ENCODE measurements at places on chromosomes 6 and 20.

DNA sequence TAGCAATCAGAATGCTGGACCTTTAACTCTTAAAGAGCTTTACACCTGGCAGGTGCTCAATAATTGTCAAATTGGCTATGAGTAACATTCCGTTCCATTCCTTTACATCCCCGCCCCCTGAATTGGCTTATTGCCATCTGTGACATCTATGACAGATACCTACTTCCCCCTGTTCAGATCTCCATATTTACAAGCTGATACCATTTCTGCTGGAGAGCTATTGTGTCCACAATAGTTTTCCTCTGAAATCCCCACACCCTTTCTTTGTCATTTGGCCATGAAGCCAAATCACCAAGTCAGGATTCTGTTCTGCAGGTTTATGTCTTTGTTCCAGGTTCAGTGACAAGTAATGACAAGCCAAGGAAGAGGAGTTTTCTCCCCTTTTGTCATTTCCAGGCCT, 3.2 kb downstream of the CDH26 start:
- DNase-seq, result no peak

GRCh38 chr6:142302421-142303175, 791 bp downstream of the ADGRG6 start:
- no peak for DNase-seq

DNA sequence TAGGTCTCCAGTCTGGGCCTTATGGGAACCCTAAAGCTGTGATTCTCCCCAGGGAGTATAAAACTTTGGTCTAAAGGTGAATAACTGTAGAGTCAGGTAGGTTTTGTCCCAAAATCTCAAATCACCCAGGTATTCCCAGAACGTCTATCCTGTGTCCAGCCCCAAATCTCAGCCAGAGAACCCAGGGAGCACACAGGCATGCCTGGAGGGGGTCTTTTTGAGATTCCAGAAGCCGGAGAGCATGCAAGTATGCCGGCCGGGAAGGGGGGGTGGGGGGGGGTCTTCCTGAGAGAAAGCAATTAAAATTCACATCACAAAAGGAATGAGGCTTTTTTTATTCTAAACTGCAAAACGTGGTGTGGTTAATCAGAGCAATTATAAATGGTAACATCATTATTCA, 210.0 kb downstream of the PTPRT start:
- DNase-seq, result no peak

GRCh38 chr20:31706607-31707257, 15.9 kb downstream of the BCL2L1 start:
- peak; percentile 20 for DNase-seq

DNA sequence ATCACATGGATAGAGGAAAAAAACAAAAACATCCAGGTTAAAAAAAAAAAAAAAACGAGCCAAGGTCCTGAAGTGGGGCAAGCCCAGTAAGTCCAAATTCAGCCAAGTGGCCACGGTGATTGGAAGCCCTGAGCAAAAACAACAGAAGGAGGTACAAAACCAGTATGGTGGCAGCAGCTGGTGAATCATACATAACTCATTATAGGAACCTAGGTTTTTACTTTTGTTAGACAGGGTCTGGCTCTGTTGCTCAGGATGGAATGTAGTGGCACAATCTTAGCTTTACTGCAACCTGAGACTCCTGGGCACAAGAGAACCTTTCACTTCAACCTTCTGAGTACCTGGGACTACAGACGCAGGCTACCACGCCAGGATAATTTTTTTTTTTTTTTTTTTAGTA, 22.7 kb upstream of the MYB start:
- DNase-seq, result no peak

DNA sequence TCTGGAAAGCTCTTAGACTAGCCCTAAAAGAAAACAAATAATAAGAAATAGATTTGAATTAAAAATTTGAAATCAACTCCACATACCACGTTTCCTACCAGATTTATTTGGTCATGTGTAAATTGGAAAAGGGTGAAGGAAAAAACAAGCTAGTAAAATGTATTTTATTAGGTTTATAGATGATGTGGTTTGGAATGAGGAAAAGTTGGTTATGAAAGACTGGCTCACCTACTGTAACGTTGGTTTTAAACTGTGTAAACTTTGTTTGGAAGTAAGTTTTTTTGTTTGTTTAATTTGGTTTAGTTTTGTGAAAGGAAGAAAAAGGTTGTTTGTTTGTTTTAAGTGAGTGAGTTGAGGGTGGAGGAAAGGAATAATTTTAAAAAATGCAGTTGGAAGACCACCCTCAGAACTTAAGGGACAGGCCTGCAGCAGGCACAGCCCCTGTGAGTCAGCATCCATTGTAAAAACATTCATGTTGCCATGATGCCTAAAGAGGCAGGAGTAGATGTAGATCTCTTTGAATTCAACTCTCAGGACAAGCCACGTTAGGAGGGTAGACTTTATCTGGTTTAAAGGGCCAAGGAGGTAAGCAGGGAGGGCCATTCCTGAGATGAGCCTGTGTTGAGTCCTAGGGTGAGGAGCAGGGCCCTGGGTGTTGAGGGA, 93.7 kb upstream of the SCGN start:
- no peak for DNase-seq

DNA sequence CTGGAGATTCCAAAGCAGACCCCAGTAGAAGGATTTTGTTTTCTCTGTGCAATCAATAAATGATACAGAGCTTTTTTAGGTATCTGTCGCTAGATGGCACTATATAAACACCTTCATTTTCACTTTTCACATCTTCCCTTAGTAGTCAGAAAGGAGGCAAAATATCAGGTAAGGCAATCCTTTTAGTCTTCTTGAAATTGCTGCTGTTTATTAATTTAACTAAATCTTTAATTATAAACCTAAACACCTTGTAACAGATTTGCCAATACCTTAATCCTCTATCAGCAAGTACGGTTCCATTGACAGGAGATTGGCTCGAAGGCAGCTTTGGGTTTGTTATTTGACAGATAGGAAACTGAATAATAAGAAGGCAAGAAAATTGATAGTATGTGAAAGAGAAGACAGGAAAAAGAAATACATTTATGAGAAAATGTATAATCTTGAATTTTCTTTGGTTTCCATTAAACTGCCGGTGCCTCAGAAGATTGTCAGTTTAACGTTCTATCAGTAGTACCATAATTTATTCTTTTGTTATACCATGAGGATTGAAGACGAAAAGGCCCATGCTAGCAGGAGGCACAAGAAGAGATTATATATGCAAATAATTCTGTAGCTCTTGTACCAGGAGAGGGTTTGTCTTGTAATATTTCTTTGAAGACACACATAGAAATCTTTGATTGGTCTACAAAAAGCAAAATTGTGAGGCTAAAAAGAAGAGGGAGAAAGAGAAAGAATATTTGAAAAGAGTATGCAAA, 23.5 kb upstream of the IBTK start:
- DNase-seq, result peak; percentile 47

DNA sequence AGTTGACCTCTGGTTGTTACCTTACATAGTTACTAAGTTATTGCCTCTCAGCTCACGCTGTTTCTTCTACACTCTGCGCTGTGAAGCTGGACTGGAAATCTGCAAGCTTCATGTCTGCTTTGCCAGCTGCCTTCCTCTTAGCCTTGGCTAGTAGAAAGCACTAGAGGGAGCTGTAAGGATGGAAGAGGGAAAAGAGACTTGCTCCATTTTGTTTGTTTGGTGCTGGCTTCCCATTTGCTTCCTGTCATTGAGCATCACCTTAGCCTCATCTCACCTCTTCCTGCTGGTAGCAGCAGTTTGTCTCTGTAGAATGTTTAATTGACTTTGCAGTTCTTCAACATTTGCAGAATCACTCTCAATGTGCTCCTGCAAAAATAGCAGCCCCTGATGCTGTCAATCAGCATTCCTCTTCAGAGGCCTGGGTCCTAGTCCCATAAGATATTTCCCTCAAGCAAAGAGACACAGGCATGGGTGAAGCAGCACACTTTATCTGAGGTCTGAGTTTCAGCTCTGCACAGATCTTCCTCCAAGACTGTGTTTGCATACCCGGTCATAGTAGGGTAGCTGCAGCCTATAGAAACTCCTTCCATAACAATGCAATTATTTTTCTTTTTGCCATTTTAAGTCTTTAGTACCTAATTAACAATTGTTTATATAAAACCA, 302.2 kb upstream of the EPHA7 start:
- no peak for DNase-seq

- DNase-seq, result no peak
Observed at GRCh38 chr6:169752074-169752623, 727 bp downstream of the ERMARD start.
